ENCODE measurements at places on chromosomes 2 and 18.

GRCh38 chr2:3278521-3279218 is 98.9 kb downstream of the EIPR1 start:
- DNase-seq: no peak

GRCh38 chr2:85988914-85989270 is 100.1 kb upstream of the ST3GAL5 start:
- no peak for DNase-seq

DNA sequence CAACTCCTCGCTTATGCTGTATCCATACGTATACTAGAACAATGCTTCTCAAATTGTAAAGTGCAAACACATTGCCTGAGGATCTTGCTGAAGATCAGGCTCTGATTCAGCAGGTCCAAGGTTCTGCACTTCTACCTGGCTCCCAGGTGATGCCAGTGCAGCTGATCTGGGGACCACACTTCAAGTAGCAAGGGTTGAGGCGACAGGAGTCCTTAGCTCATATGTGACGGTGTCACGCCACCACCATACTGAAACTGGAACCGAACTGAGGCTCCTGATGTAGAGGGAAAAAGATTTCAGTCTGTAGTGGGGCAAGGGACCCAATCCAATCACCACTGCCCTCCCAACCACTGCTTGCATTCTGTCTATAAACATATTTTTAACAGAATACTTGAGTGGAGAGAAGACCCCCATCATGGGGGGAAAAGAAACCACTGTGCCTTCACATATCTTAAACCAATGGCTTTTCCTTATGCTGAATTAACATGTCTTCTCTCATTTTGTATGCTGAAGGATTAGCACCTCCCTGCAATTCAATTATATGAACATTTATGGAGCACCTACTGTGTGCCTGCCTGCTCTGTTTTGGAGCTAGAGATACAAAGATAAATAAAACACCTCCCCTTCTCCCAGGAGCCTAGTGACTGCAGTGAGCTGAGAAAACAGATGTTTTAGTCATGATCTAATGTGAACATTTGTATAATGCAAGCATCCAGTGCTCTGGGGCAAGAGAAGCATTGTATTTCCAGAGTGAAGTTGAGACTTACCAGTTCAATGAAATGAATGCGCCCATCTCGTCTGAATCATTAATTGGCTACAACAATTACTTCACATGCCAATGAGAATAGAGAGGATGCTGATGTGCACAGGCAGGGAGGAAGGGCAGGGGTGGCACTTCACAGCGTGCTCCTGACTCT is 6.6 kb upstream of the ASAP2 start:
- DNase-seq: no peak

DNA sequence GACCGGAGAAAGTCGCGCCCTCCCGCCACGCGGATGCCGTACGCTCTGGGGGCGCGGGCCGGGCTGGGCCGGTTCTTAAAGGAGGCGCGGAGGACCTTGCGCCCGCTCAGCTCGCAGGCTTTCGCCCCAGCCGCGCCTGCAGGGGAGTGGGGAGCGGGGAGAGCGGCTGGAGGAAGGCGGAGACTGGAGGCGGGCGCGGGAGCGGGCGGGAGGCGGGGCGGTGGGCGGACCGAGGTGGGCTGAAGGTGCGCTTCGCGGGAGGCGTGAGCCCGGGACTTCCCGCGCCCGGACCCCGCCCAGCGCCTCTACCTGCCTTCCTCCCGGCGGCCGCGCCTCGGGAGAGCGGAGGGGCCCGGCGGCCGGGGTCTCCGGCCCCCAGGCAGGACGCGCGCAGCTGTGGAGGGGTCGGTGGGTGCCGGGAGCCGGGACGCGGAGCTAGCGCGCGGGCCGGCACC is at the start of gene ADRA2B:
ADRA2B (minus strand) TSS at position 148 of the 455 bp plus-strand sequence. CDS start 422 bp downstream, outside the sequence.
- peak; percentile 84 for DNase-seq

DNA sequence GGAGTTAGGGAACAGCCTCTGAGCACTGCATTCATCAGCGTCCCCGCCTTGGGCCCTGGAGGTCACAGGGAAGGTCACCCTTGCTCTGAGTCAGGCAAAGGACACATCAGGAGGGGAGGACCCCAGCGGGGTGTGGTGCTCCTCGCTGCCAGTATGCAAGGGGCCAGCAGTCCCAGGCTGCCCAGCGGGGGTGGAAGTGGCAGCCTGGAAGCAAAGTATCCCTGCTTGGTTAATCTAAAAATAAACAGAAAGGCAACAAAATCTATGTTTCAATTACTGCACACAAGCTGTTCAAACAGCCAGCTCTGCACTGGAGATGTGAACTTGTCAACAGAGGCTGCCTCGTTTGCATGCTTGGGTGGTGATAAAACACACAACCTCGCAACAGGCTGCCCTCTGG is 164.1 kb downstream of the KLHL29 start:
- no peak for DNase-seq

DNA sequence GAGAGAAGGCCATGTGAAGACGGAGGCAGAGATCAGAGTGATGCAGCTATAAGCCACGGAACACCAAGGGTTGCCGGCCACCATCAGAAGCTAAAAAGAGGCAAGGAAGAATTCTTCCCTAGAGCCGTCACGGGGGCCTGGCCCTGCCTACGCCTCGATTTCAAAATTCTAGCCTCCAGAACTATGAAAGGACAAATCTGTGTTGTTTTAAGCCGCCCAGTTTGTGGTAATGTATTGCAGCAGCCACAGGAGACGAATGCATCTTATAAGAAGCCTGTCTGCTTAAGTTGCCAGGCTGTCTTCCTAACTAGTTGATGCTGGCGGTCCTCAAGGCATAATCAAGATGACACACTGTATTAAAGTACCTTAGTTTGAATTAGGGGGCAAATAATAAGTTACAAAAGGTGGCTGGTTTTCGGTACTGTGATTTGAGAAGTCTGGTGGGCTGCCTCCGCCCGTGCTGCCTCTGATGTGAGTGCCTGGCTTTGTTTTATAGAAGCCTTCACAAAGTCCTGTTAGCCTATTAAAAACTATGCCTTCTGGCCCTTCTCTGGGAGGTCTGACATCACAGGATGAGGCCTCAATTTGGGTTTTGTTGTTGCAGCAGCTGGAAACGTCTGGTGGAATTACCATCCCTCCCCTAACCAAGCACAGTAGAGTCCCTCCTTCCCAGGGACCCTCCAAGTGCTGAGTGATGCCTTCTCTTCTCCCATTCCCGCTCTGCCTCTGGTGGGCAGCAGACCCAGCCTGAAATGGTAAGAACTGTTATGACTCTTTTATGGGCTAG is 53.6 kb downstream of the SRD5A2 start:
- no peak for DNase-seq

DNA sequence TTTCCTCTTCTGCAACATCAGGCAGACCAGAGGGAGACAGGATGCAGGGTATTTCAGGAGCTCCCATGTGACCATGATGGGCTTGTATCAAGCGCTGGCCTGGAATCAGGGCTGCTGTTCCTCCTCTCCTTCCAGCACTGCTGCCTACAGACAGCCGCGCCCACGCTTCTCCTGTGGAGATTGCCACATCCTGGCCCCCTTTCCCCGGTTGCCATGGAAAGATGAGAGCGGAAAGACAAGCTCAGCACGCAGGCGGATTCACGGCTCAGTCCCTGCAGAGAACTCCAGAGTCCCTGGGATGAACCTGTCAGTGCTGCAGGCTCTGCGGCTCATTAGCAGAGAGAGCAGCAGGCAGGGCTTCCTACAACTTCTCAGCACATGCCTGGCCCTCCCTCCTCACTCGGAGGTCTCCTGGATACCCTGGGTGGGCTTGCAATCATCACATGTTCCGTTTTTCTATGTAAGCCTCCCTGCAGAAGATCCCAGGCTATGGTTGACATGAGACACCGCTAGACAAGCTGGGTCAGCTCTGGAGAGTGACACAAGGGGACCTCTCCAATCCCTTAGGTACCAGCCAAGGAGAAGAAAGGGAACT is 497.8 kb upstream of the MYT1L start:
- no peak for DNase-seq

DNA sequence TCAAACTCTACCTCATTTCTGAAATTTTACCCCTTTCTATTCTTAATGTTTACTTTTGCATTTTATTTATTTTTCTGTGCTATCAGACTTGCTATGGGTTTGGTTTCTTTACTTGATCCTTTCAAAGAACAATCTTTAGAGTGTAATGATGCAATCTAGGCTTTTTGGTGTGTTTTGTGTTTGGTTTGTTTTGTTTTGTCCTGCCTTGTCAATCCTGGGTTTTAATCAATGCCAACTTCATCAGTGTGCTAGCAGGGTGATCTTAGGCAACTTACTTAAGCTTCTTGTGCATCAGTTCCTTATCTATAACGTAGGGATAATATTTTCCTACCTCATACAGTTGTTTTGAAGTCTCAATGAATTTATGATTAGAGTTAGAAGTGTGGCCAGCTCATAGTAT is 350.4 kb downstream of the NR4A2 start:
- no peak for DNase-seq

DNA sequence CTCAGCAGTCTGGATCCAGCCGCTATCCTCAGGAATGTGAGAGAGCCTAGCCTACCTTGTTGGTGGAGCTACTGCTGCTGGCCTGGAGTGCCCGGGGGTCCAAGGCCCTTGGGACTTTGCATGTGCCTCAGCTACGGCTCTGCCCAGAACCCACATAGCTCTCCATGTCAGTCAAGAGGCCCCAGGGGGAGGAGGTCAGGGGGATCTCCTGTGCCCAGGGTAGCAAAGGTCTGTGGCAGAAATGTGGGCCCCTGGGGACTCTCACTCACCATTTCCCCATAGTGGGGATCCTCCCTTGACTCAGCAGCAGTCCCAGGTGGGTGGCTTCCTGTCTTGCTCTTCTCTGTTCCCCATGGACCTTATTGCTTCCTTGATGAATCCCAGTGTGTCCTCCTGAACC is 342.7 kb upstream of the CHAC2 start:
- no peak for DNase-seq

- no peak for DNase-seq
Measured at GRCh38 chr2:43276962-43277391, 50.6 kb upstream of the ZFP36L2 start.

DNA sequence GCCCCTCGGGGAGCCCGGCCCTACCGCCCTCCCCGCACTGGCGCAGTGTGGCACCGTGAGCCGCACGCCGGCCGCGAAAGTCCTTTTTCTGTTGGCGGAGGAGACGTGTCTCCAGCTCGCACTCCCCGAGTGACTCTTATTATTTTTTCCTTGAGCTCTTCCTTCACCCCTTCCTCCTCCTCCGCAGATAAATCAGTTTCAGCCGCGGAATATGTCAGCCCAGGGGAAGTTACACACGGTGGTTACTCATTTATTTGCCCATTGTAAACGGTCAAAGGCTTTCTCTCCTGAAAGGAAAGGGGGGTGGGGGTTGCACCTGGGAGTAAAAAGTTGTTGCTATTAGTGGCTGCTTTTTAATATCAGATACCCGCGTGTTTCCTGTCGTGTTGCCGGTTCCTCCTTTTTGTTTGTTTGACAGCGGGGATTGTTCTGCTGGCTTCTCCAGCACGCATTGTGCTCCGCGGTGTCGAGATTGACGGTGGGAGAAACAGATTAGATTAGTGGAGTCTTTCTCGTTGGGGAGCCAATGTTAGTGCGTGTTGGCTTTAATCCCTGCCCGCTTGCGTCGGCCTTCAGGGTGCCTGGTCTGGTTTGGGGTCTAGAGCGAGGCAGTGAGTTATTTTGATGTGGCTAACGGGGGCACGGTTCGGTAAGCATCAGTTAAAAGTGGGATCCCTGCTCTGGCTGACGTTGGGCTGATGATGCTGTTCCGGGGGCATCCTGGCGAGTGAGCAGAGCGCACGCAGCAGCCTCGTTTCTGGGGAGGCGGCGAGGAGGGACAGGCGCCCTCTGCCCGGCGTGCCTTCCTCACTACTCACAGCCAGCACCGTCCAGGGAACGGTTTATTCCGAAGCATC is 1.6 kb downstream of the CRIM1 start:
- DNase-seq: peak; percentile 27

DNA sequence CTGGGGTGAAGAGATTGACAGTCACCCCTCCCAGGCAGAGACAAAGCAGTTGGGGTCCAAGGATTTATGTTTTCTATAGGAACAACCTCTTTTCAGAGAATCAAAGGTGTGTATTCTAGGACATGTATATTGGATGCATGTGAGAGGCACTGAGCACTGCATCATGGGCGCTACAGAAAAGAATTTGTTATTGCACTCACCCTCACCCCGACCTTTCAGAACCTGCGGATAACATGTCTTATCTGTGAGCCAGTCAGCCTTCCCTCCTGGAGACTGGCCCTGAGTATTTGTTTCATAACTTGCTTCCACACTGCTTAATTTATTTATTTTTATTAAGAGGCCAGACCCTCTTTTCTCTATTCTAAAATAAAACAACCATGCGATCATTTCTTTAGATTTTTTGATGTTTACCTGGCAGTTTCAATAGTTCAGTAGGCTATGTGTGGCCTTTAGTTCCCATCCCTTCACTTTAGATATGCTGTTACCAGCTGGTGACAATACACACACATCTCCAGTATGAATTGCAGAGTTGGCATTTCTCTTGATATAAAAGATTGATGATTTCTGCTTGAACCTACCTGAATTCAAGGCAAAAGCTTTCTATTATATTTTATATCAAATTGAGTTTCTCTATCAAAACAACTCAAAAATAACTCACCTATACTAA is 29.8 kb downstream of the FABP1 start:
- no peak for DNase-seq

- no peak for DNase-seq
Measured at GRCh38 chr2:109382226-109382895, 231.4 kb downstream of the SEPTIN10 start.

DNA sequence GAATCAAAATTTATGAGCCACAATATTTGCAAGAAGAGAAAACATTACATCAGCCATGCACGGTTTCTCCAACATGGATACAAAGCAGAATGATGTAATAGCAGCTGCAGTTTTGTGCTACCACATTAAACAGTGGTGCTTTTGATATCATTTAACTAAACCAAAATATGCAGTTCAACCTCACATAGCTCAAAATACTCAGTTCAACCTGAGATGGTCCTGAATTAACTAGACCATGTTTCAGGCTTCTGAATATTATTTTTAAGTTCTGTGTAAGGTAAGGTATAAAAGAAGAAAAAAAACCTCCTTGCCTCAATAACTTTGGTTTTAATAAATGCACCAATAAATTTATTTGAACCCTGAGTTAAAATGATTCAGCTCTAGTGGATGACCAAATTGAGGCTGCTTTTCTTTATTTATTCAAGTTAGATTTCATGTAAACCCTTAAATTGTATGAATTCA is 18.8 kb upstream of the TSPYL6 start:
- no peak for DNase-seq

DNA sequence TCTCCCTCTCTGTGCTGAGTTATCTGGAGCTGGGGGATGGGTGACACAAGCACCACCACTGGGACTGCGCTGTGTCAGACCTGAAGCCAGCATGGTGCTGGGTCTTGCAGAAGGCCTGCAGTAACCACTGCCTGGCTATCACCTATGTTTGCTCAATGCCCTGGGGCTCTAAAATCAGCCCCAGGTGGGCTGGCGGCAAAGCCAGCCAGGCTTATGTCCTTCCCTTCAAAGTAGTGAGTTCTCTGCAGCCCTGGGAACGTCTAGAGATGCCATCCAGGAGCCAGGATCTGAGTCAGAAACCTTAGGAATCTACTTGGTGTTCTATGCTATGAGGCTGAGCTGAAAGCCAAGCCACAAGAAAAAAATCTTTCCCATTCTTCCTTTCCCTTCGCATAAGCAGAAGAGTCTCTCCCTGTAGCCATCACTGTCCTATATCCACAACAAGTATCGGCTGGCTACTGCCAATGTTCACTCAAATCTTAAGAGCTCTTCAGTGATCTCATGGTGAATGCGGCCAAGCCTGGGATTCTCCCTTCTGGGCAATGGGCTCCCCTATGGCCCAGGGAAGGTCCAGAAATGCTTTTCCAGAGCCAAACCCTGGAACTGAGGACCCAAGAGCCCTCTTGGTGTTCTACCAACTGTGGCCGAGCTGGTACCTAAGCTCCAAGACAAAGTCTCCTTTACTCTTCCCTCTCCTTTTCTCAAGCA is 248.7 kb downstream of the ZNF385B start:
- DNase-seq: no peak
